ENCODE measurements at places on chromosomes 4 and X. TPM values are rescaled to one million over a fixed set of nuclear protein-coding genes. Genes with fewer than 3 reads are reported as not detected.

The KCNIP4 gene
- total RNA-seq: not detected

The RAB9A gene
- total RNA-seq: 25.9 TPM

The POLN gene
- total RNA-seq: 5.1 TPM

The FREM3 gene
- total RNA-seq: 0.07 TPM

The TXK gene
- 0.26 TPM for total RNA-seq

The FHDC1 gene
- total RNA-seq: 0.20 TPM

Measured in smooth muscle cell of the pulmonary artery (primary cell).